ENCODE measurements at places on chromosomes 7 and 10.

- DNase-seq = no peak
These were observed 58.0 kb upstream of the STRIP2 start for GRCh38 chr7:129376076-129376777.

GRCh38 chr7:100175296-100175935 lies 1.8 kb downstream of the GPC2 start:
- no peak for DNase-seq

GRCh38 chr7:127251036-127251464 lies 1.7 kb downstream of the GRM8 start:
- DNase-seq = no peak

DNA sequence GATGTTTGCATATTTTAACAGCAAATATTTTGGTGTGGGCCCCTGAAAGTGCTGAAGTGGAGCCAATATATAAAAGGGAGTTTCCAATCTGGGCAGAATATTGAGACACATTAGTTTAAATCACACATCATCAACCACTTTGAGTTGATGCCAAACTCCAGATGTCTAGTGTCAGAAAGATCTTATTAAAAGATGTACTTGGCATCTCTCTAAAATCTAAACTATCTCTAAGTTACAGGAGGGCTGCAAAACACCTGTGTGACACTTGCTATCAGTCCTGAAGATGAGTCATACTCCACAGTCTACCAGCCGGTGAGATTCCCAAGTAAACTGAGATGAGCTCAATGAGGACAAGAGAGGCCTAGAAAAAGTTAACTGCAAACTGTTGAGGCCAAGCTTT lies 11.4 kb downstream of the JAZF1 start:
- DNase-seq = no peak

DNA sequence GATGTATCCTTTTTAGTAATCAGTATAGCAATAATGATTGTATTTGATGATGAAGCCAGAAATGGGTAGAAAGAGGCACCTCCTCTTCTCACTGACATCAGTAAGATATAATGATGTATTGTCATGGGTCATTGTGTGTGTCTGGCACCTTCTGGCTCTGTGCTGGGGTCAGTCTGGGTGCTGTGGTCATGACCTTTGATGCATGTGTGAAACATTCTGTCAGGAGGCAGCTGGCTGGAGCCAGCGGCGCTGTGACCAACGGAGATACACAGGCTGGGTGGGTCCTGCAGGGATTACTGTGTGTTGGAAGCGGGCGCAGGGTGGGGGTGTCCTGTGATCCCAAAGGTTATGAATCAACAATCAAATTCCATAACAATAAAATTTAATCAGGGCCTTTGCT lies 35.2 kb downstream of the EEPD1 start:
- DNase-seq = no peak

- no peak for DNase-seq
These were observed 217.5 kb downstream of the SFMBT2 start for GRCh38 chr10:7193369-7193768.

DNA sequence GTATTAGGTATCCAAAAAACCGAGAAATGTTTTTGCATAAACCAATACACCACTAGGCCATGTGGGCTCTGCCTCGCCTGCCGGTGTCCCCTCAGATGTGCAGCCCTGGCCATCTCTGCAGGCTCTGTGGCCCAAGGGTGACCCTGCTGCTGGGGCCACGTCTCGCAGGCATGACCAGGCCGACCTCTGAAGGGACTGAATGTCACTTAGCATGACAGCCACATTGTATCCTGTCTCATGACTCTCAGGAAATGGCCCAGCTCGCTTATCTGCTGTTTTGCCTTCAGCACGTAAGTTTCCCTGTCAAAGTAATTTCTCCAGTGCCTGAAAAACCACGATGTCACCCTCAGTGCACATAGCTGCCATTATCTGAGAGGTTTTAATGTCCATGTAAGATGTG lies 49.5 kb upstream of the ZNF32 start:
- no peak for DNase-seq

GRCh38 chr10:62830679-62831078 lies 14.5 kb upstream of the EGR2 start:
- no peak for DNase-seq

DNA sequence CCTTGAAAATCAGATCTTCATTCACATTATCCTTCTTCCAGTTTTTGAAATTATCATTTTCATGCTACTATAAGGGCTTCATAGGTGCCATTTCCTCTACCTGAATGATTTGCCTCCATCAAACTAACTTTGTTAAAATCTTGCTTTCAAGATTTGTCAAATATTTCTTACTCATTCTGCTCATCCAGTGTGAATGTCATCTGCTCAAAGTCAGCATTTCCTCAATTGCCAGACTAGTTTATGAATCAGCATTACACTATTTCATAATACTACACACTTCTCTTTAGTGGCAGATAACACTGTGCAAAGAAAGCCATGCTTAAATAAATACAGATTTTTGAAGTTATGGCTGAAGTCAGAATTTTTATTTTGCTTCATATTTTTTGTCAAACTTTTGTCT lies 21.3 kb upstream of the LIPF start:
- no peak for DNase-seq

DNA sequence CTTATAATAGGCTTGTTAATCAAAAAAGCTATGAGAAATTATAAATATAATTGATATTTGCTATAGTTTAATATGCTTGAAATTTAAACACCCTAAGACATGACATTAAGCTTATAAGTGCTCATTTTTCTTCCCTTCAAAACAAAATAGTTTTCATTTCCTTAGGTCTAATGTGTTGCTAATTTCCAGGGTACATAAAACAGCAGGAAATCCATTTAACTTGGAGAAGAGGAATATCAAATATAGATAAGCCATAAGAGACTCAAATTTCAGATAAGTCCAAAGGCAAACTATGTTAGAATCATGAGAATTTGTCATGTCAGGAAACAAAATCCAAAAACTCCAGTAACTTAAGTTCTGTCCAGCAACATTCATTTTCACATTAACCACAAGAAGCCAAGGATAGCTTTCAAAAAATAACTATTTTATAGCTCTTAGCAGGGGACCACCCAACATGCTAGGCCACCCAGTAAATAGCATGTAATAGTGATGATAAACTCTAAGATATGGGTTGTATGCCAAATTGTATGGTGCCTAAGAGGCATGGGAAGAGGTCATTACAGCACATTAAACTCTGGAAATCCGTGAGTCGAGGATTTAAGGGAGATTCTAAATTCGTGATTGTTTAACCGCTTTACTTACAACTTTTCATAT lies 298.1 kb downstream of the CRPPA start:
- no peak for DNase-seq

- no peak for DNase-seq
These were observed 171.3 kb downstream of the MAGI2 start for GRCh38 chr7:79282070-79282694.

DNA sequence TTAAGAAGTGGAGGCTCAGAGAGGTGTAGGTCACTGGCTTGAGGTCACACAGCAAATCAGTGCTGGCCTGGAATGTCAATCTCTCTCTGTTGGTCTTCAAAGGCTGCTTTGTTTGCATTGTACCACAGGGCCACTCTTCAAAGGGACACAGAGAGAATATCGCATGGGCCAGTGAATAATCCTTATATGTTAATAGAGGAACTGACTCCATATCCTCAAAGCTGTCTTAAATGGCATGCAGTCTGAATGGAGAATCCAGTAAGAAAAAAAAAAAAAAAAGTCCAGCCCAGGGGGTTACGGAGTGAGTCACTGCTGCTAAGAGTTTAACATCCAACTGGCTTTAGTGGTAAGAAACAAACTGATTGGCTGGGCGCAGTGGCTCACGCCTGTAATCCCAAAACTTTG lies 54.1 kb downstream of the NRAP start:
- no peak for DNase-seq

DNA sequence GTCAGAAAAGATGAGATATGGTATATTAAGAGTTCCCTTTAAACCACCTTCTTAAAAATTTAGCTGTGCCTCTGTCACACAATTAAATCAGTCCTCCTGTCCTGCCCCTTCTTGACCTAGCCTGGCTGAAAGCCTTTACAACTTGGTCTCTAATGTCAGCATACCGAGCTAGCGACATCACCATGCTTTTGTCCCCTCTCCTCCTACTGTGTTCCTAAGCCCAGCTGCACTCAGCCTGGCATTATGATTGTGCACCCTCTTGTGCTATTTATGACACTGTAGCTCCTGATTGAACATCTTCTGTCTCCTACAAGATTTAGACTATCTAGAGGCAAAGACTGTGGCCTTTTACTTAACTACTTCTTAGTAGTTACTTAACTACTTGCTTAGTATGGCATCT lies 29.2 kb downstream of the TDRD1 start:
- no peak for DNase-seq

DNA sequence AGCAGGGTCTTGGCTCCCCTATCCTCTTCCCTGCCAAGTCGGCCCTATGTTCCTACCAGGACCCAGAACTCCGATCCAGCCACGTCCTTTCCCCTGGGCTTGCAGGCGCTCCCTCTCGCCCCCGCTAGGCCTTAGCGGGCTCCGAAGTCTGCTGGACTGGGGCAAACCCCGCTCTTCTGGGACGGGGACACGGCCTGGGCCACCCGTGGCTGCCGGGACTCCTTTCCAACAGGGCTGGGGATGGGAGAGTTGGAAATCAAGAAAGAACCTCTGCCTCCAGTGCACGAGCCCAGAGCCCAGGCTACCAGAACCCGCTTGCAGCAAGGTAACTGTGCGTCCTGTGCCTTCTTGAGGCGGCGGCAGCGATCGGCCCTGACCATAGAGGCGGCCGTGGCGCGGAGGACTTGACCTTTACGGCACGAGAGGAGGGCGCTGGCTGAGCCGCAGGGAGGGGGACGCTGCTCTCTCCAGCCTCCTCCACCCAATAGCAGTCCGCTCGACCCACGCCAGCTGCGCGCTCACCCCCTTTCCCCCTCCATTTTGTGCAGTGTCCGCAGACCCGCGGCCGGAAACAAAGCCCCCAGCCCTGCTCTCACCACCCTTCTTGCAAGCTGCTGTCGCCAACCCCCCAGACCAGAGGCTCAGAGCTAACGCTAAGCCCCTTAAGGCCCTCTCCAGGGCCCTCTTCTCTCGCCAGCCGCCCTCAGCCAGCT lies 7.0 kb upstream of the HOXA11 start:
- no peak for DNase-seq

GRCh38 chr10:71719042-71719441 lies 536 bp downstream of the C10orf105 start:
- DNase-seq = no peak

- no peak for DNase-seq
These were observed 10.9 kb downstream of the PPA1 start for GRCh38 chr10:70222340-70222794.

GRCh38 chr7:151833691-151834090 lies 43.2 kb downstream of the PRKAG2 start:
- no peak for DNase-seq

- DNase-seq = no peak
These were observed 54.3 kb downstream of the INSYN2A start for GRCh38 chr10:127142136-127142535.

DNA sequence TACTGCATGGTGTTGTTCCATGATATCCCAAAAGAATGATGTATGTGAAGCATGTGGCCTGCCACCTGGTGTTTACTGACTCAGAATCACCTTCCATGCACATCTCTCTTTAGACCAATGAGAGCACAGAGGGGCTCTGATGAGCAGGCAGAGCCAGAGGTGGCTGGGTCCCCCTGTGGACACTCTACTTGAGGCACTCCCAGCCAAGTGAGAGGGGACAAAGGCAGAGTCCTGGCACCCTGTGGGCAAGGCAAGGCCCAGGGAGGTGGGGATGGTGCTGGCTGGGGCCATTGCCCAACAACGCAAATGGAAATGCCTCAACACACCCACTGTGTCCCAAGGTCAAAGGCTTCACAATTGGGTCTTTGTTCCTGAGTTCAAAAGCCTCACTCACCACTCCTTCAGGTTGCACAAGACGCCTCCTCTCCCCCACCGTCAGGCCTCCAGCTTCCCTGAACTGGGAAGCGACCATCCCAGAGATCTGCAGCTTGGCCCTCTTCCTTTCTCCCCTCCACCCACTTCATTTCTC lies 164.6 kb downstream of the NEURL1 start:
- DNase-seq = no peak

GRCh38 chr10:89074120-89074519 lies 83.5 kb downstream of the FAS start:
- DNase-seq = no peak

DNA sequence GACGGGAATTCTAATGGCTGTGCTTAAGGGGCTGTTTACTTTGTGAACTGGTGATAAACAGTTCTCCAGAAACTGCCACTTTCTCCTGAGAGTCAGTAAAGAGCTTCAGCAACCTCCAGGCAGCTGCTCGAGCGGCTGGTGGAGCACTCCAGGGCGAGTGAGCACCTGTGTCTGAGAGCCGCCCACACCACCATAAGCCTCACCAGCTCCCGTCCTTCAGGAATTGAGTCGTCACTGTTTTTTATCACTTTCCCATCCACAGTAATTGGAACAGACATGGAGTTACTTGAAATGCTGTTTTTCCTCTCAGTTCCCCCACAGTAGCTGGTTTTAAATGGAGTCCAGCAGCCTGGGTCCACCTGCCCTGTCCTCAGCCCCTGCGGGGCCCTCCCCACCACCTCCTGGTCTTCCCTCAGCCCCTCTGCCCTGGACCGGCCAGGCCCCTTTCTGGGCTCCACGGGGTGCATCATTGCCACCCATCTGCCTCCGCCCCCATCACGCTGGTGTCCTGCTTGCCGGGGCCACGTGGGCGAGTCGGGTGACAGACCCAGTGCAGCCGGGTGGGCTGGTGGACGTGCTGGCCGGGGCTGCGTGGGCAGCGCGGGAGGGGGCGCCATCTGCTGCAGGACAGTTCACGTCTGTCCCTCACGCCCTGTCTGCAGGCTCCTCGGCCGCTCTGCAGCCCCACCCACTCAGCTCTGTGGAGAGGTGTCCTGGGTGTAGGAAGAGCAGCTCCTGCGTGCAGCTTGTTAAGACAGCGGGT lies 56.0 kb downstream of the NKX6-2 start:
- no peak for DNase-seq
